Immature natural killer cell (primary cell): ENCODE measurements at places on chromosomes 11 and 22. TPM values are rescaled to one million over a fixed set of nuclear protein-coding genes. Genes with fewer than 3 reads are reported as not detected.

The RTN4R gene
- 2.2 TPM for polyA plus RNA-seq

The CASP1 gene
- polyA plus RNA-seq, result 107 TPM

The FGF19 gene
- polyA plus RNA-seq, result not detected

The TRPM5 gene
- polyA plus RNA-seq, result not detected

The RIMBP3B gene
- not detected for polyA plus RNA-seq

The TECTA gene
- polyA plus RNA-seq, result 0.03 TPM

The SLN gene
- not detected for polyA plus RNA-seq

The MAJIN gene
- not detected for polyA plus RNA-seq

The WBP2NL gene
- 0.62 TPM for polyA plus RNA-seq

The TNNI2 gene
- polyA plus RNA-seq, result 2.0 TPM

The MAPK8IP2 gene
- polyA plus RNA-seq, result not detected

The ANO1 gene
- not detected for polyA plus RNA-seq

The TSPAN18 gene
- 0.84 TPM for polyA plus RNA-seq

The NLRP14 gene
- not detected for polyA plus RNA-seq

The CCDC73 gene
- polyA plus RNA-seq, result not detected

The CCDC88B gene
- 16.4 TPM for polyA plus RNA-seq

The OR4C11 gene
- polyA plus RNA-seq, result not detected
